ENCODE measurements at places on chromosomes 1 and 21.

GRCh38 chr1:217856342-217857034 is 225.3 kb downstream of the SPATA17 start:
- no peak for DNase-seq

DNA sequence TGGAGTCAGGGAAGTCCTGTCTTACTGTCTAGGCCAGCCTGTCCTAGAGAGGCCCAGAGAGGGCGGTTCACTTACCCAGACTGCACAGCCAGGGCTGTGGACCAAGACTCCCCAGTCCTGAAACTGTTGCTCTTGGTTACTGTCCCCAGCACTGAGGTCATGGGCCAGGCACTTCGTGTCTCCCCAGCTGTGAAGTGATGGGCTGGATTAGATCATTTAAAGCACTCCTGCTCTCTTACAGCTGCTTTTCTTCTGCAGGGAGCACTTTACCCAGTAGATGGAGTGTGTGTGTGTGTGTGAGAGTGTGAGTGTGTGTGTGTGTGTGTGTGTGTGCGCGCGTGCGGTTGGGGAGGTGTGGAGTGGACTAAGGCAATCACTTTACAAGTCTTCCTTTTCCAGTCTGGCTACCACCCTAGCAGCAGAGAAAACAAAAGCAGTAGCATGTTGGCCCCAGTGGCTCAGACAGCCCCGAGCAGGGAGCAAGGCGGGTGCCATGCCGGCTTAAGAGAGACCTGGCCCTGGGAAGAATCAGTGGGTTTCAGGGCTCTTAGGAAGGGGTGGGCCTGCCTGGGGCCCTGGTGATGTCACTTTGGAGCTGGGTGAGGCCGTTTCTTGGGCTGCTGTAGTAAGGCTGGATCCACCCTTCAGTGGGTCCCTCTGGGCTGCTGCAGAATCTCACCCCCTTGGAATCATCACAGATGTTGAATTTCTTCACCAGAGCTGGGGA is 2.4 kb downstream of the SPSB1 start:
- DNase-seq, result no peak

DNA sequence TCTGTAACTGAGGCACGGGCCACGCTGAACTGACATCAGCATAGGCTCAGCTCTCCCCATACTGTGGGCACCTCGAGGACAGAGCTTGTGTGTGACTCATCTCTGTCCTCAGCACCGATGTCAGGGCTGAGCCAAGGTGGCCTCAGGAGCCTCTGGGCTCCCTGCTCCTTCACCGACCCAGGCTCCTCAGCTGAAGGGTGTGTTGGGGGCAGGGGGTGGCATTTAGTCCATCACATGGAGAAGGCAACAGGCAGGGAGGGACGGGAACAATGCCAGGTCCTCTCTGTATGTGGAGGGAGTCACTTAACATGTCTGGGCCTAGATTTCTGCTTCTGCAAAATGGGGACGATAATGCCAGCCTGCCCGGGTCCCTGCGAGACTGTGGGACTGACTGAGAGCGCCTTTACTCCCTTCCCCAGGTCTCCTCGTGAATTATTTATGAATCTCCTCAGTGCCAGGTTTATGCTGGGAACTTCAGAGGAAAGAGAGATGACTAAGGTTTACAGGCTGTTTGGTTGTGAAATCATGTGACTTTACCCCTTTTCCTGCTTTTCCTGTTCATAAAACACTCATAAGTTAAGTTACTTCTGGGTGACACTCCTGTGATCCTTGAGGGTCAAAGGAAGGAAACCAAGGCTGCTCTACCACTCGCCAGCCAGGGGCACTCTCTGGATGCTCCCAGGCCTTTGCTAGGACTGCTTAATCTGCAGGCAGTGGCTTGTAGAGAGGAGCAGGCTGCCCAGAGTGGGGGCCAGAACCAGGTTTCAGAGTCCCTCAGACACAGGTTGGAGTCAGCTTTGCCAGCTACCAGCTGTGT is 16.2 kb downstream of the TTC39A start:
- DNase-seq, result no peak

DNA sequence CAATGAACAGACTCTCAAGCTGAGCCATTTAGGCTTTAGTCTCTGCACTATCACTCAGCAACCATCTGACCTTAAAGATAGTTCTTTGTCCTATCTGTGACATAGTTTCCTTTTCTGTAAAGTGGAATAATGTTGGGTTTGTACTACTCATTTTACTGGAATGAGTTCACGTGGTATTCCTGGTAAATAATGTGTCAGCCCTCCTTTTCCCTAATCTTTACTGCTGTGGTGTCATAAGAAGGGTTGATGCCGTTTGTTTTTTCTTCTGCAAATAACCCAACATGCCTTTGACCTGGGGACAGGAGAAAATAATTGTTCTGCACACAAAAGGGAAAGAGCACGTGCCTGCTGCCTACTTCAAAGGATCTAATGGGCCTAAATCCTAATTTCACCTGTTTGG is 297.8 kb downstream of the BRINP3 start:
- DNase-seq, result no peak

DNA sequence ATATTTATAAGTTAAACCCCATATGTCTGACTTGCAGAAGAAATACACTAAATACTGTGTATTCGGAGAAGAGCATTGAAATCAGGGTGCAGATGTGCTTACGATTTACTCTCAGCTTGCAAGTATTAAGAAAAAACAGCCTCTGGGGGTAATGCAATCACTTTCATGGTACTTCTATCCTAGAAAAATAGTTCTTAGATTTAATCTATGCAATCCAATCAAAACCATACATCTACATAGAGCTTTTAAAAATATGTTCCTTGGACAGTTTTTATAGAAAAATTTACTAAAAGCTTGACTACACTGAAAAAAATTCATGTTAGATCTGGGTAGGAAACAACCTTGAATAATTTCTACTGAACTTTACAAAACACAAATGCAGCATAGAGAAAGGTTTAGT is 890.3 kb upstream of the ADGRL2 start:
- DNase-seq, result no peak

DNA sequence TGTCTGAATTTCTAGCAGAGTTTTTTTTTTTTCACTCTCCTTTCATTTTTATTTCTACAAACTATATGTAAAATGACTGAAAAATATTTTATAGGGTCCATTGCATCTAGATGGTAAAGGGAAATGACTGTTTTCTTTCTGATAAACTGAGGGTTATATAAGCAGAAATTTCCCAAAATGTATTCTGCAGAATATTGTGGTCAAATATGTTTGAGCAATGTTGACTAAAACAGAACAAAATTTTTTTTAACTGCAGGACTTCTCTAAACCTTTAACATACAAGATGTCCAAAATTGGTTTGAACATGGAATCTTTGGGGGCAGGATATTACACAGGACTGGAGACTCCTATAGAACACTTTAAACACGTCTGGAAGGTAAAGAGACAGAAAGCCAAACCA is 190.5 kb downstream of the TOMM20 start:
- no peak for DNase-seq

- no peak for DNase-seq
Measured at GRCh38 chr1:43440358-43440757, 13.4 kb downstream of the HYI start.

- no peak for DNase-seq
Measured at GRCh38 chr1:236716160-236716559, 29.9 kb downstream of the ACTN2 start.

- DNase-seq, result no peak
Measured at GRCh38 chr1:67601539-67601938, 83.5 kb upstream of the GADD45A start.

DNA sequence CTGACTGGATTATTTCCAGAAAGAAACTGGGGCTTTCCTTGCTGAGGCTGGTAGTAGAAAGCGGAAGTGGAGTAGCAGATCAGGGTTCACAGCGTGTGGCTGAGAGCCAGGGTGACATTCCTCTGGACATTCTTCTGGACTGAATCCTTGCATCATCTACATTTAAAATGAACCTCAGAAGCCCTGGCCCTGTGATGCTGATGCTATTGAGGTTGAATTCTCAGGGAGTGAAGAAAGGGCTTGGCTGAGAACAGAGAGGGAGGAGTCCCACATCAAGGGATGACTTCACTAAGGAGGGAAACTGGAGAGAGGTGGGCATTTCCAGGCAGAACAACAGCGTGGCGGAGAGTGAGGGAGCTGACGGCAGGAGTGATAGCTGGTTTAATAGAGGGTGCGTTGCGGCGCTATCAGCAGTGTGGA is 102.3 kb upstream of the LMO4 start:
- no peak for DNase-seq

- no peak for DNase-seq
Measured at GRCh38 chr1:154154534-154155191, at the start of gene NUP210L. Gene NUP210L, minus strand, starts transcription at chr1:154155073.

- peak; percentile 17 for DNase-seq
Measured at GRCh38 chr1:207084701-207085180, 3.9 kb upstream of the C4BPB start.

DNA sequence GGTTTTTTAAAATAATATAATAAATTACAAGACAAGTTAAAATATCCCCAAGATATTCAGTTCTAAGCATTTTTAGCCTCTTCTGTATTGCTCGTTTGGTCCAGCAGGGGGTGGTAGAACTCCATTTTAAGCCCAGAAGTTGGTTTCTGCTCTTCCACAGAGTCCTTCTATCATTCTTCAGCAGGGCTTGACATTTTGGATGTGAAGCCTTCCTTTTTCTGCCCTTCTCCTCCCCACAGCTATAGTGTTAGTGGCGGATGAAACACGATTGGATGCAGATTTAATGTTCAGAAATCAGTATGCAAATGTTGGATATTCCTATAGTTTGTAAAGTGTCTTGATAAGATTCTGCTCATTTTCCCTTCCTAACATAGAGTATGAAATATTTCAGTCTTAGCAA is 1.4 kb downstream of the NCAM2 start:
- DNase-seq, result peak; percentile 7

- no peak for DNase-seq
Measured at GRCh38 chr1:216437603-216438002, 14.4 kb upstream of the USH2A start.

DNA sequence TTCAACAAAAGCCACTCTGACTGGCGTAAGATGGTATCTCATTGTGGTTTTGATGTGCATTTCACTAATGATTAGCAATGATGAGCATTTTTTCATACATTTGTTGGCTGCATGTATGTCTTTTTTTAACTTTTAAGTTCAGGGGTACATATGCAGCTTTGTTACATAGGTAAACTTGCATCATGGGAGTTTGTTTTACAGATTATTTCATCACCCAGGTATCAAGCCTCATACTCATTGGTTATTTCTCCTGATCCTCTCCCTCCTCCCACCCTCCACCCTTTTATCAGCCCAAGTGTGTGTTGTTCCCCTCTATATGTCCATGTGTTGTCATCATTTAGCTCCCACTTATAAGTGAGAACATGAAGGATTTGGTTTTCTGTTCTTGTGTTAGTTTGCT is 154.1 kb upstream of the POGK start:
- DNase-seq, result no peak

- DNase-seq, result no peak
Measured at GRCh38 chr1:36128126-36128904, 3.3 kb upstream of the COL8A2 start.

- peak; percentile 62 for DNase-seq
Measured at GRCh38 chr1:117656202-117656641, 50.4 kb downstream of the TENT5C start.

DNA sequence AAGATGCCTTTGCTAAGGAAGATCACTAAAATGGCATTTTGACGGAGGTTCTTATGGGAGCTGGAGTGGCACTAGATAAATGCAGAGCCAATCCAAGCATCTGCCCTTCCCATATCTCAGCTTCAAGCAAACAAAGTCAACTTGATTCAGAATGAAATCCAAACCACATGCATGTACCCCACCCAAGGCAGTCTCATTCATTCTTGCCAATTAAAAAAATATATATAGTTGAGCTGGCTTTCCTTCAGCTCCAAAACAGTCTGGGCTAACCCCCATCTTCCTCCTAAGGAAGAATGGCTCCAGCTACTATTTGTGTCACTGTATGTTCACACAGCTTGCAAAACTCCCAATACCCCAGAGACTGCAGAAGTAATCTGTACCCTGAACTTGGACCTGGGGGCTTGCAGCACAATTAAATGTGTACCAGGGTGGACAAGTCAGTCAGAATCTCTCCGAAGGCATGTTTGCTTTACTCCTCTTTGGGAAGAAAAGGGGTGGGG is 35.4 kb downstream of the GPR3 start:
- DNase-seq, result no peak

GRCh38 chr1:153610811-153611301 is 2.1 kb downstream of the S100A16 start:
- DNase-seq, result no peak

DNA sequence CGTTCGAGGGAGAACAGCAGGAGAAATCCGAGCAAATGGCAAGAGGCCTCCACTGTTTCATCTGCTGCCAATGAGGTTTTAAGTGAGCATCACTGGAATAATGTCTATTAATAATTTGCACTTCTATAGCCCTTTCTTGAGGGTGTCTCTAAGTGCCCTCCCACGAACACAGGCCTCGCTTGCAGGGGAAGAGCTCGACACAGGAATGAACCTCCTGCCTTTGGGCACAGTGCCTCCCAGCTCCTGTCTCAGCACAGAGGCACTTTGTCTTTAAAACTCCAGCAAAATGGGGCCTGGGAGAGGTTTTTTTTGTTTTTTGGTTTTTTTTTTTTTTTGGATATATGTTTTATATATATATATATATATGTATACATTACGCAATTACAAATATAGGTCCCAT is 56.6 kb downstream of the OLIG1 start:
- DNase-seq, result no peak

DNA sequence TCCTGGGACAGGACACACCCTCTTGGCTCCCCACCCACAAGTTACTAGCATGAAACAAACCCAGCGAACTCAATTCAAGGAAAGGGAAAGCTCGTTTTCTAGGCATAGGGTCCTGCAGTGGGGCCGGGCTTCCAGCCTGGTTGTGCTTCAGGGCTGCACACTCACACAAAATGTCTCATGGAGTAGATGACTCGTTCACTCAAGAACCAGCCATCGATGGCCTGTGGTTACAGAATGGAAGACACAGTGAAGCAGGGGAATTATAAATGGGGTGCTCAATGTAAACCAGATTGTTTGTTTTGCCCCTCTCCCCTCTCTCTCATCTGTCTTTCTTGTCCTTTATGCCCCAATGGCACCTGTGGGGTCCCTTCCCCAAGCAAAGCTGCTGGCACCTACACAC is 56.0 kb upstream of the COX20 start:
- no peak for DNase-seq

DNA sequence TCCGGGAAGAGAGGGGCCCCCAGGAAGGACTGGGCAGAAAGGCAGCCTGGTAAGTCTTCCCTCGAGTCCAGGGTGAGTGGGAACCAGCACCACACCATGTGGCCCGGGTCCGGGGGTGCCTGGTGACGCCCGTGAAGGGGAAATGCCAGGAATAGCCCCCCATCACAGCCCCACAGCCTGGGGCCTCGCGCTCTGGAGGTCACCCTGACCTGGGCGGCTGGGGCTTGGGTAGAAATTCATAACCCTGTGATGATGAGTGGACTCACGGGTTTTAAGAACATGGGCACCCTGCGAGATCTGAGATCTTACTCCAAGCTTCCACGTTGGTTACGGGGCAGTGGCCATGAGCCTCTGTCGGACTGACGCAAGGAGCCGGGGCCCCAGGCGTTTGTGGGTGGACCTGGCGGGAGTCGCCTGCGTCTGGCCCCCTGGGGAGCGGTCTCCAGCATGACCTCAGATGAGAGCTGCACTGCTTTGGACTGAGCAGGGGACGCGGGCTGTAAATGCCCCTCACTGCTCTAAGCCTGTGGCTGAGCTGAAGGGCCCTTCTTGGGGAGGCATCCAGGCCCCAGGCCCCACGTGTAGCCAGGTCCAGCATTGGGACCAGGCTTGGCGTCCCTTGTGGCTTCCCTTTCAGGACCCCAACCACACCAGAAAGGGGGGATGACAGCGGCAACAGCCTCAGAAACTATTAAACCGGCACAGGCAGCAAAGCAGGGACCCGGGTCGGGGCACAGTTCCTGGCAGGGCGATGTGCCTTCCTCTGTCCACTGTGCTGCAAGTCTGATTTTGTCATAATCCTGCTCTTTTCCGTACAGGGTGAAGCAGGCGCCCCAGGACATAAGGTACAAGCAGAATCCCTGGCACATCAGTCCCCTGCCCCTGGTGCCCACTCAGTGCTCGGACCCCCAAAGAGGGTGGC is 60.0 kb downstream of the SLC19A1 start:
- no peak for DNase-seq

All from stimulated activated CD4-positive, alpha-beta T cell treated with anti-CD3 and anti-CD28 coated beads, Interleukin-4, amount 100 ng/mL, for 1 hour (primary cell).